C1 segment of cervical spinal cord (tissue), 14 donors: ENCODE measurements at places on chromosomes 6 and 20.

DNA sequence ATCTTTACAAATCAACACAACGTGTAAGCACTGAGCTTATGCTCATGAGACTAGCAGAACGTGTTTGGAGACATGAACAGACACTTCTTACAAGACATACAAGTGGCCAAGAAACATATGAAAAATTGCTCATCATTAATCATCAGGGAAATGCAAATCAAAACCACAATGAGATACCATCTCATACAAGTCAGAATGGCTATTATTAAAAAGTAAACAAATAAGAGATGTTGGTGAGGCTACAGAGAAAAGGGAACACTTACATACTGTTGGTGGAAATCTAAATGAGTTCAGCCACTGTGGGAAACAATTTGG, 327.9 kb upstream of the SOX4 start:
- DNase-seq, result no peak

DNA sequence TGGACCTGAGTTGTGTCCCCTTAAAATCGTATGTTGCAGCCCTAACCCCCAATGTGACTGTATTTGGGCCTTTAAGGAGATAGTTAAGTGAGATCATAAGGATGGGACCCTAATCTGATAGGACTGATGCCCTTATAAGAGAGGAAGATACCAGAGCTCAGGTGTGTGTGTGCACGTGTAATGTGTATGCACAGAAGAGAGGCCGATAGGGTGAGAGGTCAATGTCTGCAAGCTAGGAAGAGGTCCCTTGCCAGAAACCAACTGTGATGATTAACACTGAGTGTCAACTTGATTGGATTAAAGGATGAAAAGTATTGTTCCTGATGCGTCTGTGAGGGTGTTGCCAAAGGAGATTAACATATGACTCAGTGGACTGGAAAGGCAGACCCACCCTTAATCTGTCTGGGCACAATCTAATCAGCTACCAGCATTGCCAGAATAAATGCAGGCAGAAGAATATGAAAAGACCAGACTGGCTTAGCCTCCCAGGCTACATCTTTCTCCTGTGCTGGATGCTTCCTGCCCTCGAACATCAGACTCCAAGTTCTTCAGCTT, 299.8 kb downstream of the LRFN2 start:
- DNase-seq, result no peak

GRCh38 chr20:40930561-40930960, 98.1 kb upstream of the TOP1 start:
- no peak for DNase-seq

- no peak for DNase-seq
These were observed 4.9 kb upstream of the DEK start for GRCh38 chr6:18269253-18269652.

- DNase-seq, result no peak
These were observed 2.6 kb downstream of the ZMYND8 start for GRCh38 chr20:47353692-47354463.

GRCh38 chr6:31180500-31180899, 10.0 kb upstream of the POU5F1 start:
- peak; percentile 56 for DNase-seq

- no peak for DNase-seq
These were observed 39.2 kb upstream of the ZNF831 start for GRCh38 chr20:59124296-59125029.

DNA sequence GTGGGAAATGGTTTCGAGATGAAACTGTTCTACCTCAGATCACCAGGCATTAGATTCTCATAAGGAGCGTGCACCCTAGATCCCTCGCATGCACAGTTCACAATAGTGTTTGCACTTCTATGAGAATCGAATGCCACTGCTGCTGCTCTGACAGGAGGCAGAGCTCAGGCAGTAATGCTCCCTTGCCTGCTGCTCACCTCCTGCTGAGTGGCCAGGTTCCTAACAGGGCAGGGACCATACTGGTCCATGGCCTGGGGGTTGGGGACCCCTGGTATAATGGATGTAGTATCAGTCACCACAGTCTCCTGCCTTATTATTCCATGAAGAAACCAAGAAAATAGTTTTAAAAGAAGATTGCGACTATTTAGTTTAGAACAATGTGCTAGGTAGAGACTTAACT, 127.5 kb downstream of the BCKDHB start:
- DNase-seq, result no peak

DNA sequence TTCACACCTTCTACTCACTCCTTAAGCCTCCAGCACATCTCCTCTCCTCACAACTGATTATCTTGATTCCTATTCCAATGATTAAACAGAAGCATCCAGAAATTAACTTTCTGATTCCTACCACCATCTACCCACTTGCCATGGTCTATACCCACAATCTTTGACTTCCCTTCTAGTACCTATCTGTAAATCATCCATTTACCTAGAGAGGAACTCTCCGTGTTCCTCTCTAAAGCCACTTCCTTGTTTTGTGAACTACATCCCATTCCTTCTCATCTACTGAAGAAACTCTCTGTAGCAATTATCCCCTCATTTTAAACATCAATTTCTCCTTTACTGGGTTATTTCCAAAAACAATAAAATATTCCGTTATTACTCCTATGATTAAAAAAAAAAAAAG, 167.3 kb downstream of the ARHGAP18 start:
- DNase-seq, result no peak

DNA sequence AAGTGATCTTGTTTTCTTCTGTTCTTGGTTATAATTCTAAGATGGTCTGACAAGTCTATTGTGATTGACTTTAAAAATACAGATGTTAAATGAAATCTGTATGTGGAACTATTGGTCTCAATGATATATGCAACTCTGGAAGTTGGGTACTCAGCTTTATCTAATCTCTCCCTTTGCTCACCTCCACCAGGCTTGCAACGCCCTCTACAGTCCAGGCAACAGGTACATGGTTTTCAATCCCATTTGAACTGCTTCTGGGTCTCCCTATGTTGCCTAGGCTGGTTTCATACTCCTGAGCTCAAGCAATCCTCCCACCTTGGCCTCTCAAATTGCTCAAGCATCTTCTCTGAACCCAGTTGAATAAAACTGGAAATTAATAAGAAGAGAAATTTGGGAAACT, 25.6 kb upstream of the HLA-DQB1 start:
- no peak for DNase-seq

- peak; percentile 11 for DNase-seq
These were observed 16.5 kb upstream of the AAR2 start for GRCh38 chr20:36219671-36220220.

DNA sequence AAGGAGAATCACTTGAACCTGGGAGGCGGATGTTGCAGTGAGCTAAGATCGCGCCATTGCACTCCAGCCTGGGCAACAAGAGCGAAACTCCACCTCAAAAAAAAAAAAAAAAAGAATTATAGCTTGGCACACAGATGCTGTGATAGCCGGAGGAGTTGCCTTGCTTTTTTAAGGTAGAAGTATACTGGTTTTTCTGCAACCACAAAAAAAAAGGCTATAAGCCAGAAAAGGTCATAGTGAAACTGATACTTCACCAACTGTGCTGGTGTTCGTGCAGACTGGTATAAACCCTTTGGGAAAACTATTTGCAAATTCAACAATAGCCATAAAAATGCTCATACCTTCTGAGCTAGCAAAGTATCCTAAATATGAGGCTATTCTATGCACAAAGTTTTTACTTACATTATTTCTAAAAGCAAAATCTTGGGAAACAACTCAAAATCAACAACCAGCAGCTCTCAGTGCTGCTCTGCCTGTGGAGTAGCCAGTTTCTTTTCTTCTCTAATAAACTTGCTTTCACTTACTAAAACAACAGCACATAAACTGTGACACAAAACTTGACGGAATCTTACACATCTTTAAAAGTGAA, 44.0 kb downstream of the B4GALT5 start:
- no peak for DNase-seq

- DNase-seq, result no peak
These were observed 250.1 kb downstream of the ATXN1 start for GRCh38 chr6:16511040-16511660.

DNA sequence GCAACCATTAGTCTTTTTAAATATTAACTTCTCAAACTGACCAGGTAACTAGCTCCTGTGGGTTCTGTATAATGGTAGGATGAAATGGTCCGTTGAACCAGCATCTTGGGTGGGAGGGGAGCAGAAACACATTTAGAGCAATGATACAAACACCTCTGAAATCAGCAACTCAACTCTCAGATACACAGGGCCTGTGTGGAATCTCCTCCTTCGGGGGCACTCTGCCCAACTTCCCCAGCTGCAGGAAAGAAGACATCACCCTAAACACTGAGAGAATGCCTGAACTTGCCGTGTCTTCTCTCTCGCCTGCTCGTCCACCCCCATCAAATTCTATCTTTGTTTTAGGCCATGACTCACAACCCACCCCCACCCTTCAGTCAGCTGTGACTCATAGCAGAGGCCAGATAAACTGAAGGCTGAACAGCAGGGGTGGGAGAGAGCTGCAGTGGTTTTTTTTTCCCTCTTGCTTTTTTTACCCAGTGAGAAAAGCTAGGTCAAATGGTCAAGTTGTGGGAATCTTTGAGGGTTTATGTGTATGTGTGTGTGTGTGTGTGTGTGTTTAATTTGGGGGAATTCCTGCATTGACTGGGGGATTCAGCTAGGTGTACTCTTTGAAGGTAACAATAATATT, 593.4 kb upstream of the JAG1 start:
- peak; percentile 76 for DNase-seq

DNA sequence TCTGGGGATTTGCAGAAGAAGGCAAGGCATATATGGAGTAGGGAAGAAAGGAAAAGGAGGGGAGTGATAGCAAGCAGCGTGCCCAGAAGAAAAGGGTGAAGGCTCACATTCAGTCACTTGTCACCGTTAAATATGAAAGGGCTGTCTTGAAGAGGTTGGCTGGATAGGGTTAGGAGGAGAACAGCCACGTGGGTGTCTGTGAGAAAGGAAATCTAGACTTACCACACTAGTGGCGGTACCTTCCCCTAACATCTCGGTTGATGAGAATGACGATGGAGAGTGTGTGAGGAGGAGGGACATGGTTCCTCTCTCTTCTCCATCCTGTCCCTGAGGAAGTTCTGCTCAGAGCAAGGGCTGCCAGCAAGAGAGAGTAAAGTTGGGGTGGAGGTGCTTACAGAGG, 74.3 kb upstream of the CCN6 start:
- DNase-seq, result no peak

DNA sequence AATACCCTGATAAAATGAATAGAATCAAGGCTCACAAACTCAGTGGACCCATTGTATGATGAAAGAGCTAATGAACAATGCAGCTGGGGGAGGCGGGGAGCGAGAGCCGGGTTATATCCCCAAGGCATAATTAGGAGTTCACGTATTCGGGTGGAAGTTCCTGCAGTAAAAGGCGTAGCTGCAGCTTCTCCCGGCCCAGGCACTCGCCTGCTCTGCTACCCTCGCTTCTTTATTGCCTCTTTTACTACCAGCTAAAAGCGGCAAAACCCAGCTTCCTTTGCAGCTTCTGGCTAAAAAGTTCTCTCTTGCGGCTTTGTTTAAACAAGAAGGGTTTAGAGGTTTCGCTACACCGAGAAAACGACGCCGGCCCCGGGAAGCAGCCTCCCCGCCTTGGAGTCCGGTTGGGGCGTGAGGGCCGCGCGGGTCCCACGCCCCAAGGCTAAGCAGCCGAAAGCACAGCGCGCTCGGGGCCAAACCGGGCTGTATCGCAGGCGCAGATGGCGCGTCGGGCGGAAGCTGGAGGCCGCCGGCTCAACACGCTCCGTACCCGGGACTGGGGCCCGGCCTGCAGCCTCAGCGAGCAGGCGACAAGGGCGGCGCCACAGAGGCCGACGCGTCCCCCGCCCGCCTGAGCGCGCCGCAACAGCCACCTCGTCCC, 1.6 kb downstream of the ZBTB2 start:
- DNase-seq, result no peak
